Bronchial epithelial cell (primary cell): ENCODE measurements at places on chromosomes 5 and 9. TPM values are rescaled to one million over a fixed set of nuclear protein-coding genes. Genes with fewer than 3 reads are reported as not detected.

The CDH9 gene
- not detected in 2 replicates for total RNA-seq

The GLRA1 gene
- total RNA-seq: not detected in 2 replicates

The FSTL4 gene
- 0.26 TPM in 1 of 2 replicates, not detected in the other for total RNA-seq

The CCDC112 gene
- 4.5 and 4.9 TPM in 2 replicates for total RNA-seq

The FRMPD1 gene
- under 0.01 TPM in 1 of 2 replicates, not detected in the other for total RNA-seq

The NSG2 gene
- not detected in 2 replicates for total RNA-seq

The F12 gene
- total RNA-seq: 5.0 and 7.9 TPM in 2 replicates

The SEMA4D gene
- 1.8 and 6.1 TPM in 2 replicates for total RNA-seq

The BRD3OS gene
- 5.6 and 5.8 TPM in 2 replicates for total RNA-seq

The CDX1 gene
- not detected in 2 replicates for total RNA-seq

The SMIM33 gene
- total RNA-seq: not detected in 2 replicates

The URM1 gene
- 17.9 and 23.0 TPM in 2 replicates for total RNA-seq

The PCDHGA9 gene
- 0.53 and 1.5 TPM in 2 replicates for total RNA-seq

The DENND4C gene
- 37.9 and 63.0 TPM in 2 replicates for total RNA-seq

The SOHLH1 gene
- total RNA-seq: not detected in 2 replicates

The RELL2 gene
- total RNA-seq: 14.2 and 16.6 TPM in 2 replicates

The PCDHB4 gene
- 0.13 TPM in 1 of 2 replicates, not detected in the other for total RNA-seq

The PCDHGA6 gene
- under 0.01 and 0.26 TPM in 2 replicates for total RNA-seq

The TMEM174 gene
- not detected in 2 replicates for total RNA-seq

The ECSCR gene
- not detected in 2 replicates for total RNA-seq

The NUTM2G gene
- not detected in 2 replicates for total RNA-seq

The DOK3 gene
- 0.53 and 1.4 TPM in 2 replicates for total RNA-seq

The IFNA5 gene
- not detected in 2 replicates for total RNA-seq

The PDZD2 gene
- total RNA-seq: 1.8 and 1.9 TPM in 2 replicates

The CARD9 gene
- 0.51 and 0.53 TPM in 2 replicates for total RNA-seq

The CAVIN4 gene
- 0.26 and 0.53 TPM in 2 replicates for total RNA-seq

The PFN3 gene
- not detected in 2 replicates for total RNA-seq

The RGS7BP gene
- total RNA-seq: not detected in 2 replicates

The SOWAHA gene
- total RNA-seq: not detected in 2 replicates

The AHRR gene
- total RNA-seq: 0.51 and 0.53 TPM in 2 replicates

The ADAMTSL1 gene
- total RNA-seq: 0.13 and 1.6 TPM in 2 replicates

The BTNL3 gene
- total RNA-seq: not detected in 2 replicates

The OR1L1 gene
- not detected in 2 replicates for total RNA-seq

The PCDHGB3 gene
- under 0.01 and 0.77 TPM in 2 replicates for total RNA-seq

The CFAP157 gene
- total RNA-seq: under 0.01 TPM in 1 of 2 replicates, not detected in the other

The EIF4E1B gene
- total RNA-seq: not detected in 2 replicates

The SPATA31A3 gene
- not detected in 2 replicates for total RNA-seq

The TRPM6 gene
- under 0.01 and 0.26 TPM in 2 replicates for total RNA-seq

The GPR150 gene
- 0.26 TPM in 2 replicates for total RNA-seq

The LHX3 gene
- not detected in 2 replicates for total RNA-seq

The ARHGEF37 gene
- 9.2 and 29.1 TPM in 2 replicates for total RNA-seq

The LCN9 gene
- not detected in 2 replicates for total RNA-seq

The PDE4D gene
- 5.6 and 6.8 TPM in 2 replicates for total RNA-seq

The MEGF10 gene
- 0.26 TPM in 1 of 2 replicates, not detected in the other for total RNA-seq

The SLC22A4 gene
- 0.13 and 0.26 TPM in 2 replicates for total RNA-seq

The PCDHB8 gene
- under 0.01 TPM in 2 replicates for total RNA-seq
